ENCODE measurements at places on chromosomes 2 and 18. TPM values are rescaled to one million over a fixed set of nuclear protein-coding genes. Genes with fewer than 3 reads are reported as not detected.

The CDH2 gene
- total RNA-seq: 104 TPM

The MAL gene
- 11.3 TPM for total RNA-seq

DNA sequence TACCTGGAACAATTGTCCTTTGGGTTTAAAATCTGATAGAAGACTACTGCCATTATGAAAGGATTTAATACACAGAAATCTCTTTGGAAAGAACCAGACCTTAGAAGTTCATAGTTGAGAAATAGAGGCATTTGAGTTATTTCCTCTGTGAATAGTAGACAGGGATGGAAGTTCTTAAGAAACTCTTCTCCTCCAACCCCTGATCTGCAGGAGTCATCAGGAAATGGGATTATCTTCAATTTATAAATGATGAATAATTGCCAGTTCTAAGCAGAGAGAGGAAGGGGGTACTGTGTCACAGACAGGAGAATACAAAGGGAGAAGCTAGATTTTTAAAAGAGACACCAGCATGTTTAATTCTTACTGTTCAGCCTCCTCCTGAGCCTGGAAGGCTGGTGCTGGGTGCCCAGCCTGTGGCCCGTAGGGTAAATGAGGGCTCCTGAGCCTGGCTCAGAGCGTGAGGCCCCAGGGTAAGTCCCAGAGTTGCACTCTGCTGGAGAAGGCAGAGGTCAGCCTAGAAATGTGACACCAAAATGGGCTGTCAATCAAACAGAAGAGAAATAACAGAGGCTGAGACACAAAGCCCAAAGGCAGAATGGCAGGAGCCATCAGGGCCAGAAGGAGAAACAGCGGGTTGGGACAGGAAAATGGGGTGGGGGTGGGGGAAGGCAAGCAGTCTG is 58.2 kb upstream of the PKDCC start:
- no peak for DNase-seq

DNA sequence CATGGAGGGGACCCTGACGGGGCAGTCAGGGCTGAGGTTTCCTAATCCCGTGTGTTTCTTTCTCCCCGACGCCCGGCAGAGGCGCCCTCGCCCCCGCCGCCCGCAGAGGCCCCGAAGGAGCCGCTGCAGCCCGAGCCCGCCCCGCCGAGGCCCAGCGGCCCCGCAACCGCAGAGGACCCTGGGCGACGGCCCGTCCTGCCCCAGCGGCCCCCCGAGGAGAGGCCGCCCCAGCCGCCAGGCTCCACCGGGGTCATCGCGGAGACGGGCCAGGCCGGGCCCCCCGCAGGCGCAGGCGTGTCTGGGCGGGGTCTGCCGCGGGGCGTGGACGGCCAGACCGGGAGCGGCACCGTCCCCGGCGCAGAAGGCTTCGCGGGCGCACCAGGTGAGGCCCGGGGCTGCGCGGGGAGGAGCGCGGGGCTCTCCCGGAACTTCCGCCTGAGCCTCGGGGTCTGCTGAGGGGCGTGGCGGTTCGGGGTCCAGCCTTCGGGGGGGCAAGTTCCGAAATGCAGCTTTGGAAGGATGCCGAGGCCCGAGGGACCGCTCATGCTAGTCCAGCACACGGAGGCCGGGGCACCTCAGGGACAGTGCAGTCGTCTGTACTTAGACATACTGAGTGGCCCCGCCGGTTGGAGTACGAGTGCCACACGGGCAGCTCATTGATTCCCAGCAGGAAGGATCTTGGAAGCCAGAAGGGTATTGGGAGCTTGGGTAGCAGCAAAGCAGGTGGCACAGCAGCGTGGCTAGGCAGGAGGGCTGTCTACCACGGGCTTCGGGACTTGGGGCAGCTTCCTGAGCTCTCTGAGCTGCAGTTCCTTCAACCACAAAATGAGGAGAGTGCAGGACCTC is 60.1 kb downstream of the EMILIN2 start:
- no peak for DNase-seq

GRCh38 chr2:27261926-27262298 is 935 bp downstream of the SLC30A3 start:
- DNase-seq: no peak
